ENCODE measurements at places on chromosomes 11 and 22. TPM values are rescaled to one million over a fixed set of nuclear protein-coding genes. Genes with fewer than 3 reads are reported as not detected.

The BIK gene
- 2.5 TPM for total RNA-seq

The TRIM66 gene
- 19.1 TPM for total RNA-seq

- no peaks in the 10 kb centered on the region for H3K36me3 ChIP-seq
- H3K4me3 ChIP-seq = peak overlapping the region; percentile 11
- H3K4me1 ChIP-seq = peaks cover 2% of the 10 kb centered on the region
- no peak overlapping the region for H3K27ac ChIP-seq
These were observed 1.7 kb upstream of the SCUBE2 start for GRCh38 chr11:9092853-9093778.

The HEPN1 gene
- not detected for total RNA-seq

The DCPS gene
- 39.5 TPM for total RNA-seq

DNA sequence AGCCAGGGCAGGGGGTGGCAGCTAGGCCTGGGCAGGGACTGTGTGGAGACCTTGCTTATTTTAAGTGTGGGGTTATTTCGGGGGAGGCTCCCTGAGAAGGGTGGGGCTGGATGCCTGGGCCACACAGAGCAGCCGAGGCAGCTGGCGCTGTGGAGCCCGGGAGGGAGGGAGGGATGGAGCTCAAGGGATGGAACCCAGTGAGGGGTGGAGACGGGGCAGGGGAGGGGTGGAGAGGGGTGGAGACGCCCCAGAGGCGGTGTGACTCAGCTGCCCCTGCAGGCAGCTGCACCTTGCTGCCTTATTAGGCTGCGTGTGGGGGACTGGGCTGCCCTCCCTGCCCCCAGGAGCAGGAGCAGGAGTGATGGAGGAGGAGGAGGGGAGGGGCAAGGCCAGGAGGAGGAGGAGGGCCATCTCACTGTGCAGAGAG, 9.8 kb upstream of the TSSC4 start:
- DNase-seq = no peak
- H3K27ac ChIP-seq = no peak overlapping the region
- no peaks in the 10 kb centered on the region for H3K27me3 ChIP-seq
- no peak overlapping the region for H3K4me3 ChIP-seq

DNA sequence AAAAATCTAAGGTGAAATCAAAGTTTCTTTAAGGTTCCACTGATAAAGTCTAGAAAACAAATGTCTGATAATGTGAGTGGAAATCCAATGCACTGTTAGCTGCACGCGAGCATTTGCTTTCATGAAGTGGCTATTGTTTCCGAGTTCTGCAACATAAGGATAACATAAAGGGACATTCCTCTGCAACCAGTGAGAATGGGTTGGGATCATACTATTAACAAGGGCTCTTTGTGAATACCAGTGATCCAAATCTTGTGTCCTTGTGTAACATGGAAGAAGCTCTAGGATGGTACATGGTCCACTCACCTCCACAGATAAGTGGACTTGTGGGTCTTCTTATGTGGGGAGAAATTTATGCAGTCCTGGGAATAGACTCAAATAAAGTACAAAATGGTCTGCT, 24.6 kb downstream of the APIP start:
- no peak for DNase-seq
- H3K27ac ChIP-seq = no peak overlapping the region
- H3K4me1 ChIP-seq = no peaks in the 10 kb centered on the region
- H3K27me3 ChIP-seq = no peaks in the 10 kb centered on the region
- peaks cover 9% of the 10 kb centered on the region for H3K36me3 ChIP-seq

GRCh38 chr11:68189082-68189481, 24.0 kb downstream of the KMT5B start:
- H3K27me3 ChIP-seq = no peaks in the 10 kb centered on the region
- DNase-seq = no peak
- H3K36me3 ChIP-seq = peaks cover 1% of the 10 kb centered on the region
- H3K4me1 ChIP-seq = peaks cover 25% of the 10 kb centered on the region
- H3K27ac ChIP-seq = no peak overlapping the region

- H3K36me3 ChIP-seq = peaks cover 35% of the 10 kb centered on the region
- no peak overlapping the region for H3K4me3 ChIP-seq
- no peak overlapping the region for H3K27ac ChIP-seq
- H3K27me3 ChIP-seq = no peaks in the 10 kb centered on the region
- no peak for DNase-seq
- no peaks in the 10 kb centered on the region for H3K4me1 ChIP-seq
These were observed 10.9 kb downstream of the MTCH2 start for GRCh38 chr11:47631473-47631872.

The LDHAL6A gene
- 0.19 TPM for total RNA-seq

The TRPM5 gene
- not detected for total RNA-seq

DNA sequence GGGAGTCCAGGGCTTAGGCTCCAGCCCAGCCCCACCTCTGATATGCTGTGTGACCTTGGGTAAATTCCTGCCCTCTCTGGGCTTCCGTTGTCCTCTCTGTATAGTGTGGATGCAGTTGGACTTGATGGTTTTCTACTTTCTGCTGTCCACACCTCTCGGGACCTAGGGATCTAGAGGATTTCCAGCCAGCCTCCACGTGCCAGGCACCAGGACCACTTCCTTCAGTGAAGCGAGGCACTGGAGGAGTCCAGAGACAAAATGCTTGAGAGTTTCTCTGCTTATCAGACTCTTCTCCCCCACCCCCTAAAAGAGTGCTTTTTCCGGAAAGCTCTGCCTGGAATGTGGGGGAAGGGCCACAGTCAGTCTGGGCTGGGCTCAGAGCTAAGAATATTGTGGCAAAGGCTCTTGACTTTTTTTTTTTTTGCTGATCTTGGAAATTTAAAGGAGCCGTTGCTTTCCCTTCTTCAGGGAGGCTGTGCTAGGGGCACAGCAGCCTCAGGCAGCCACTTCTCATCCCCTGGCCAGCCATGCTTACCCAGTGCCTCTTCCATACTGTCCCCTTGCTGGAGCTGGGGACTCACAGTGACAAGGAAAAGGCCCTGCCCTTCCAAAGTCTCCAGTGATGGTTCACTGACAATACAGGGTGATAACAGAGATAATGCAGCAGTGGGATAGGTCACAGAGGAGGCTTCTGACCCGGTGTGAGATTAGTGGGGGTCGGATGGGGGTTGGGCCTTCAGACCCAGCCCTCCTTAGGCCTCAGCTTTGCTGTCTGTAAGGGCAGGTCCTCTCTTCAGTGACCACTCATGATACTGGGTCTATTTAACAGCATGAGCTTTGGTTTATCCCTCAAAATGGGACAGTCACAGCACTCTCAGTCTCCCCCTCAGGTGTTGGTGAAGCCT, 2.9 kb upstream of the SERPINH1 start:
- DNase-seq = no peak
- H3K4me3 ChIP-seq = no peak overlapping the region
- no peaks in the 10 kb centered on the region for H3K27me3 ChIP-seq
- no peak overlapping the region for H3K27ac ChIP-seq

- H3K27me3 ChIP-seq = peaks cover 4% of the 10 kb centered on the region
- peak overlapping the region; percentile 78 for H3K4me3 ChIP-seq
- H3K27ac ChIP-seq = no peak overlapping the region
- DNase-seq = peak; percentile 12
- H3K36me3 ChIP-seq = no peaks in the 10 kb centered on the region
These were observed 1.6 kb downstream of the APLP2 start for GRCh38 chr11:130071211-130071712.

DNA sequence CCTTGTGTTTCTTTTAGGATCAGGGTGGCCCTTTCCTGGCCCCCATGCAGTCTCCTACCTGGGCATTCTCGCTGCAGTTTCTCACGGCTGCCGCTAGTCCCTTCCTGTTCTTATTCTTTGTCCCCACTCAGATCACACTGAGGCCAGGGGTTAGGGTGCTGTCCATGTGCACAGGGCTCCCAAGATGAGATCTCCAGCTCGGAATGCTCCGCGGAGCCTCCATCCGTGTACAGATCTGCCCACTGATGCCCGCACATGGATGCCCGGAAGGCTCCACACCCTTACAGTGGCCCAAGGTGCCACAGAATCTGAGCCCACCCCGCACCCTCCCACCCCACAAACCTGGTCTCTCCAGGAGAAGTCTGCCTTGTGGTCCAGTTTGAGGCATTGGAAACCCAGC, 457.3 kb downstream of the TBC1D22A start:
- H3K4me1 ChIP-seq = no peaks in the 10 kb centered on the region
- no peak overlapping the region for H3K27ac ChIP-seq
- no peaks in the 10 kb centered on the region for H3K36me3 ChIP-seq
- no peak overlapping the region for H3K4me3 ChIP-seq
- no peaks in the 10 kb centered on the region for H3K27me3 ChIP-seq

The GRAMD1B gene
- 47.2 TPM for total RNA-seq

The NLRP6 gene
- 1.5 TPM for total RNA-seq

The RAPSN gene
- total RNA-seq = not detected

The RTN4R gene
- total RNA-seq = 2.5 TPM

GRCh38 chr22:17400305-17400704, 31.0 kb downstream of the CECR2 start:
- no peak for DNase-seq
- H3K27ac ChIP-seq = no peak overlapping the region
- no peaks in the 10 kb centered on the region for H3K36me3 ChIP-seq
- no peak overlapping the region for H3K4me3 ChIP-seq
- no peaks in the 10 kb centered on the region for H3K4me1 ChIP-seq

The TSGA10IP gene
- not detected for total RNA-seq

DNA sequence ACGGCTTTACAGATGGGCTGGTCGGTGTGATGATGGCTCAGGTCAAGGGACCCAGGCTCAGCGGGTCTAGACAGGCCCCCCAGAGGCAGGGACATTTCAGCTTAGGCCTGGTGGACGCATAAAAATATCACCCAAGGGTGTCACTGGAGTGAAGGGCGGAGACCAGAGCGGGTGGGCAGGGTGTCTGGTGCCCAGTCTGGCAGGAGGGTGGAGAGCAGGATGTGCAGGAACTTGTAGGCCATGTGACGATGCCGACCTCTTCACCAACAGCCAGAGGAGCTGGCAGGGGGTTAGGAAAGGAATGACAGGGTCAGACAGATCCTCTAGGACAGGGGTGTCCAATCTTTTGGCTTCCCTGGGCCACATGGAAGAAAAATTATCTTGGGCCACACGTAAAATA, 4.5 kb downstream of the MAPK8IP1 start:
- no peaks in the 10 kb centered on the region for H3K36me3 ChIP-seq
- H3K27ac ChIP-seq = no peak overlapping the region
- peaks cover 9% of the 10 kb centered on the region for H3K27me3 ChIP-seq
- no peak for DNase-seq
- peaks cover 3% of the 10 kb centered on the region for H3K4me1 ChIP-seq

The P4HA3 gene
- not detected for total RNA-seq

DNA sequence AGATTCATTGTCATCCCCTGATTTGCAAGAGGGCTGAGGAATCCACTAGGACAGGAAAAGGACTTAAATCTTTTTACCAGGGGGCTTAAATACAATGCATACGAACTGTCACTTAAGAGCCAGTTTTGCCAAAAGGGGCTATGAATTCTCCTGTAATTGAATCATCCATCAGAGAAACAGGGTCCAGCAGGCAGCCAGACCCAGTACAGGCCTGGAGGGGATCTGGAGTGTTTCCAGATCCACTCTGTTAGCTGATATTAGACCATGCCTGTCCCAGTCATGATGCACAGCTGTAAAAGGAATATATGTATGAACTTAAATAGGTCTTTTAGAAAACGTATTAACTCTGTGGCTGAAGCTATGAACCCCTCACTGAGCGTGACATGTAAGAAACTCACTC, 53.8 kb upstream of the PRSS23 start:
- H3K27ac ChIP-seq = no peak overlapping the region
- peaks cover 25% of the 10 kb centered on the region for H3K27me3 ChIP-seq
- no peak overlapping the region for H3K4me3 ChIP-seq

GRCh38 chr11:44611687-44612434, 46.4 kb downstream of the CD82 start:
- DNase-seq = peak; percentile 78
- peaks cover 82% of the 10 kb centered on the region for H3K4me1 ChIP-seq
- no peak overlapping the region for H3K4me3 ChIP-seq
- no peaks in the 10 kb centered on the region for H3K27me3 ChIP-seq

DNA sequence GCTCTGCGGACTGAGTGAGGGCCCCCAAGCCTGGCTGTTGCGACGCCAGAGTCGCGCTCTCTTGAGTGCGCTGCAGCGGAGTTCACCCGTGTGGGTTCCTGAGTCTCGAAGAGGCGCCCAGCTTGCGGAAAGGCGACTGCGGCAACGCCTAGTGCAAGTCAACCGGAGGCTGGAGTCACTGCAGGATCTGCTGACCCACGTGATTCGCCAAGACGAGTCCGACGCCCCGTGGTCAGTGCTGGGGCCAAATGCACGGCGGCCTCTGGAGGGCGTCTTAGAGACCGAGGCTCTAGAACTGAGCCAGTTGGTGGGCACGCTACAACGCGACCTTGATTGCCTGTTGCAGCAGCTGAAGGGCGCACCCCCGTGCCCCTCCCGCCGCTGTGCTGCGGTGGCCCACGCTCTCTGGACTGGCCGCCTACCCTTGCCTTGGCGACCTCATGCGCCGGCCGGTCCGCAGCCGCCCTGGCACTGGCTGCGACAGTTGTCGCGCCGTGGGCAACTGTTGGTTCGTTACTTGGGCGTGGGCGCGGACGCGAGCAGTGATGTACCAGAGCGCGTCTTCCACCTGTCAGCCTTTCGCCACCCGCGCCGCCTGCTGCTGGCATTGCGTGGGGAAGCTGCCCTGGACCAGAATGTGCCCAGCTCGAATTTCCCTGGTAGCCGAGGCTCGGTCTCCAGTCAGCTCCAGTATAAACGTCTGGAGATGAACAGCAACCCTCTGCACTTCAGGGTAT, 32.6 kb downstream of the RRP8 start:
- H3K27me3 ChIP-seq = no peaks in the 10 kb centered on the region
- peaks cover 4% of the 10 kb centered on the region for H3K36me3 ChIP-seq
- H3K4me3 ChIP-seq = no peak overlapping the region
- no peak overlapping the region for H3K27ac ChIP-seq
- H3K4me1 ChIP-seq = peaks cover 3% of the 10 kb centered on the region
- no peak for DNase-seq

- no peak for DNase-seq
- no peak overlapping the region for H3K4me3 ChIP-seq
- H3K4me1 ChIP-seq = peaks cover 4% of the 10 kb centered on the region
- H3K27ac ChIP-seq = no peak overlapping the region
- no peaks in the 10 kb centered on the region for H3K36me3 ChIP-seq
These were observed 60.9 kb upstream of the HSPA8 start for GRCh38 chr11:123122852-123123251.

DNA sequence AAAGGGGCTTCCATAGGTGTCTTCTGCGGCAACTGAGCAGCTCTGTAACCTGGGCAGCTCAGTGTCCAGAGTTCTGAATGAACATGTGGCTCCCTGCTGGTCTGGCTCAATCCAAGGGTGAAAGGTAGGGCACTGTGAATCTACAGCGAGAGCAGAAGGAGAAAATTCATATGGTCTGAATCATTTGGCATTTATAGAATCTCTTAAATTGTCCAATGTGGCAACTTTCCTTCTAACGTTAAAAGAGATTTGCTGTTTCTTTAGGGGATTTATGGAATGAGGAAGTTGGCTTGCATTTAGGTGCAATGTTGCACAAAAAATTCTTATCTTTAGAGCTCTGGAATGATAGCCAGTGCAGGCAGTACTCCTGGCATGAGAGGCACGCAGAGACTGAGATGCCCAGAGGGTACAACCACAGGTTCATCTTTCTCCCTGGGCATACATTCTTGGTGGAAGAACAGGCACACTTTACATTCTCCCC, 17.0 kb downstream of the ATXN10 start:
- no peak for DNase-seq
- H3K27me3 ChIP-seq = no peaks in the 10 kb centered on the region
- H3K4me3 ChIP-seq = no peak overlapping the region
- H3K36me3 ChIP-seq = peaks cover 17% of the 10 kb centered on the region
- no peak overlapping the region for H3K27ac ChIP-seq

The PLAAT5 gene
- total RNA-seq = not detected

All from activated naive CD4-positive, alpha-beta T cell treated with anti-CD3 and anti-CD28 coated beads for 36 hours (primary cell).